ENCODE measurements at places on chromosomes 3 and 15.
A peak's percentile ranks its signal among the peaks of the same experiment; 100 is the strongest.

DNA sequence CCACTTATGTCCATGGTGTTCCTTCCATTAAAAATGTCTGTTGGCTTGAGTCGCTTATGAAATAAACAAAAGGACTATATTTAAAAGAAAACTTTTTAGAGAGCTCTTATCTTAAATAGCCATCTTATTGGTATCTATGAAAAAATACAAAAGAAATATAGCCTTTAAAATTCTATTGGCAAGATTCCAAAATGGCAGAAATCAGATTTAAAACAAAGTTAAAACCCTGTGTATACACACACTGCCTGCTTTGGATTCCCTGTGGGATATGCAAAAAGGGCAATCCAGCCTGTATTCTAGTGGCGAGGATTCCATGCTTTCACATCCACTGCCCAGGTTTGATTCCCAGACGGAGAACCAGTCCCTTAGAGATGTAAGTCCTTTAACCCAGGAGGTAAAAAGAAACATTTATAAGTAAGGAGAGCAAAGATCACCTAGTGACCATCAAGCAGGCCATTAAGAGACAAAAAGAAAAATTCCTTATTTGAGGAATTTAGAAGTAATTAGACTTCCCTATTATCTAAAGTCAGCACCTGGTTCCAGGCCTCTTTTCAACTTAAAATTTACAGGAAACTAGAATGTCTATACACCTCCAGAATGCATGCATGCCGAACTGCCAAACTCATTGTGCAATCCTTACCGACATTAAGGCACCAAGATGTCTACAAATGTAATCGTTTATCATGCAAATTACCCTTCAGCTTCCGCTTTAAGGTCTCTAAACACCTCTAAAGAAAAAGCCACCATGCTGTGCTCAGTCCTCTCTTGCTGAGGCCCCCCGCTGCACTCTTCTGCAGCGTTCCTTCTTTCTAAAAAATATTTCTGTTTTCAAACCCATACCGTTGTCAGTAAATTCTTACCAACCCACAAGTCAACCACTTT, 69.6 kb upstream of the STRIT1 start:
- no peak for DNase-seq

DNA sequence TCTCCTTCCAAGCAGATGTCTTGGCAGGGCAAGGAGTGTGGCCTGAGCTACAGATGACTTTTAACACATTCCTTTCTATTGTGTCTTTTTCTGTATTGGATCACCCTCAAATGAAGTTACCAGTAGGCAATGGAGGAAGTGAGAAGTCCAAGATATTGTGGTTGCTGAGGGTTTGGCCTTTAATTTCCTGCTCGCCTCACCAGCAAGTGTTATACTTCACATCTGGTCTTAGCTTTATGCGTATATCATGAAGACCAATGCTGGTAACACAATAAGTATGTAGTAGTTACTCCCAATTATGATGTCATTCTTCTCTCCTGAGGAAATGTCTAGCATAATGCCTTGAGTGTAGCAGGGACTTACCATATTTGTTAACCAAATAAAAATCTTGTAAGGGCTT, 179.9 kb downstream of the ZIC1 start:
- no peak for DNase-seq

DNA sequence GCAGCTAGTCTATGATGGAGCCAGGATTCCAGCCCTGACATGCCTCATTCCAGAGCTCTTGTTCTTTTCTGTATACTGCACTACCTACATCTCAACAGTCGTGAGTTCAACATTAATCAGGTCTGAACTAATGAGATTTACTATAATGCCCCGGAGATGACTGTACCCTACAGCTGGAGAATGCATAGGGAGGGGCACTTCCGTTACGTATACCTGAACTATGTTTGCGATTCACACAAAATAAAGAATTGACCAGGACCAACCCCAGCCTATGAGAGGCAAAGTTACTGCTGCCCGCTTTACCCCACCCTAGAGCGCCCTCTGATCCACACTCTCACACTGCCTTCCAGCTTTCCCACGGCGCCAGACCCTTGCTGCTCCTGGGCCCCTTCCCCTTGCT, 97.0 kb downstream of the IGF2BP2 start:
- DNase-seq: no peak

DNA sequence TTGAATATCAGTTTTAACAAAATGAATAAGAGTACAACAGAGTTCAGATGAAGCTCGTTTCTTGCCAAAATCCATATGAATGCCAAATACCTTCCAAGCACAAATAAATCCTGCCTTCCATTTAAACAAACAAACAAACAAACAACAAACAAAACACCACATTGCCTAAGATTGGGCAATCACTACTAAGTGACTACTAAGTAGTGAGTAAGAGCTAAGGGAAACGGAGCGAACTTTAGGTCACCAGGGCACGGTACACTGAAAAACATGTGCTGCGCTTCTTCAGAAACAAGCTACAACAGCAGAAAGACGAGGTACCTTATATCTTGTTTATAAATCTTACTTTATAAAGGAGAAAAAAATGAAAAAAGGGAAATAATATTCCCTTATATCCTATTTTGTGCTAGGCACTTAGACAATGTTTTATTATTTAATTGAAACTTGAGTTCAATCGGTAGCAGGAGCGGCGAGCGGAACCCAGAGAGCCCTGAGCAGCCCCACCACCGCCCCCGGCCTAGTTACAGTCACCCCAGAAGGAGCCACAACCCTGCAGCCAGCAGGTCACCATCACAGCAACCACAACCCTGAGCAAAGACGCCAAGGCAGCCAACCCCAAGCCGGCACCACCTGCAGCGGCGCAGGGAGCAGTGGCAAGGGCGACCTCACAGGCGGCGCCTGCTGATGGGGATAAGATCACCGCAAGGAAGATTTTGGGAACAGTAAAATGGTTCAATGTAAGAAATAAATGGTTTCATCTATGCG, 216.9 kb downstream of the ZBTB20 start:
- no peak for DNase-seq

DNA sequence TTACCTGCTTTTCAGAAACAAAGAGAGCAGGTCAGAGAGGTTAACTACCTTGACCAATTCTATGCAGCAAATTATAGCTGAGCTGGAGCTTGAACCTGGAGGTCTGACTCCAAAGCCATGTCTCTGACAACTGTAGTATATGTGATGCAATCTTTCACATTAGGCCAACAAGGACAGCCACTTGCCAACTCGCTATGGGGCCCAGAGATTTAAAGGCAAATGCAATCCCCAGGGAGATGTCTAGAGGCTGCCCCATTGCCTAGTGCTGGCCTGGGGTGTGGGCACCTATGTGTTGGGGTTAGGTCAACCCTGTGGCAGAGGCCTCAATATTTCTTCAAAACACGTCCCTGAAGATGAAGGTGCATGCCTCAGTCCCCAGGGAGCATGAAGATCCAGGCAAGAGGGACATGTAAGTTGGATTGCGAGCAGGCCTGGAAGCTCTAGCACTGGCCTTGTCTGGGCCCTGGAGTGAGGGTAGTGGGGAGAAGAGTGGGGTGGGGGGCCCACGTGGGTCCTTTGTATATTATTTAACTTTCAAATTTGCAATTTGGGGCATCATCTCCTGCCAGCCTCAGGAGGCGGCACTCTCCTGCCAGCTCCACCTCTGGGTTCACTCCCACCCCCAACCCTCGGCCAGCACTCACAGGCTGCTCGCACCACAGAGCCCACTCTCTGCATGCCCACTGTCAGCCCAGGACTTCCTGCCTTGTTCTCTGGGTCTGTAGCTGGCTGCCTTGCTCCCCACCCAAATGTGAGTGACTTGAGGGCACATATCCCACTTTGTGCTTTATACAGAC, 64.3 kb downstream of the SLC12A8 start:
- DNase-seq: no peak

DNA sequence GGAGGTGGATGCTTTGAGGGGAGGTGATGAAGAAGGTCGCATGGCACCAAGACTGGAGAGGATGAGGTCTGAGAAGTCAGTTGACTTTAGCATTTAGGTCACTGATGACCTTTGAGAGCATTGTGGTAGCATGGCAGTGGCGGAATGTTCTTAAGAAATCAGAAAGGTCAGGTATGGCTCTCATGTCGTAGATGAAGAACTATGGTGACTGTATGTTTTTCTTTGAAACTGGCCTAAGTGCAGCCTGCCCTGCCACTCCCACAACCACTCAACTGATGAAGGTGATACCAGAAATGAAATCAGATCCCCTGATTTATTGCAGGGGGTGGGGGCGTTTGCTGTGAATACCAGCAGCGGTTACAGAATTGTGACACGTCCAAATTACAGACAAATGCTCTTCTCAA, 102.6 kb downstream of the ITPR1 start:
- DNase-seq: no peak

DNA sequence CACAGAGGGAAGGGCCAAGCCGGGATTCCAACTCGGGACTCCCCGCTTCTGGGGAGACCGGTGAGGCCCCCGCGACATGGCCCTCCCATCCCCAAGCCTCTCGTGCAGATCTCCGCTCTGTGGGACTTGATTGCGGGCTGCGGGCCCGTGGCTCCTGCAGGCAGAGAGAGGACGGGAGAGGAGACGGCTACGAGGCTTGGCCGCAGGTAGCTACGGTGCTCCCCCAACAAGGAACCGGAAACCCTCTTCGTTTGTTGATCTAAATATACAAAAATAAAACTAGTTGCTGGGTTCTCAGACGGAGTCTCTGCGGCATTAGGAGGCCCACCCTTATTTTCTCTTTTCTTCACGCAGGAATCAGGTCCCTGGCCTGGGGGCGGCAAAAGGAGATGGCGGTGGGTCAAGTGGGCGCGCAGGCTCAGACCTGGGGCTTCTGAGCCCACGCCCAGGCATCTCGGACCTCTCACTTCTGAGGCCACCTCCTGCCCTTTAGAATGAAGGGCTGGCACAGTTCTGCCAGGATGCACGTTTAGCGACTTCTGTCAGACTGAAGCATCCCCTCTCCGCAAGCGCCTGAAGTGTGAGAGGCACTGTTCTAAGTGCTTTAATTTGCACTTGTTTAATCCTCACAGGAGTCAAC, 10.9 kb downstream of the GNB5 start:
- peak; percentile 72 for DNase-seq

DNA sequence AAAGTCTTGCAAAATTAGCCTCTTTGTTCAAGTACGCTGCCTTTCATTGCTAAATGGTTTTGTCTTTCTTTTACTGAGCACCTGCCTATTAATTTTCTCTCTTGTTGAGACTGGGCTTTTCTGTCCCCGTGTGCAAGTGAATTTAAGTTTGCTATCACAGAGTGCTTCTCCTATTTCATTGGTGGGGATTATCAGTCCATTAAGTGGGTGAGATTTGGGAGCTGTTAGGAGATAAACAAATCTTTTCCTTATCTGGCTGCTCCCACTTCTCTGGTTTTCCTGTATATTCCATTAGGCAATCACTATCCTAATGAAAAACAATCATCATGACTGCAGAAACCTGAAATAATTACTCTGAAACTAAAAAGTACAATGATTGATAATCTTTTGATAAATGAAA, 254.2 kb downstream of the NR1D2 start:
- no peak for DNase-seq

DNA sequence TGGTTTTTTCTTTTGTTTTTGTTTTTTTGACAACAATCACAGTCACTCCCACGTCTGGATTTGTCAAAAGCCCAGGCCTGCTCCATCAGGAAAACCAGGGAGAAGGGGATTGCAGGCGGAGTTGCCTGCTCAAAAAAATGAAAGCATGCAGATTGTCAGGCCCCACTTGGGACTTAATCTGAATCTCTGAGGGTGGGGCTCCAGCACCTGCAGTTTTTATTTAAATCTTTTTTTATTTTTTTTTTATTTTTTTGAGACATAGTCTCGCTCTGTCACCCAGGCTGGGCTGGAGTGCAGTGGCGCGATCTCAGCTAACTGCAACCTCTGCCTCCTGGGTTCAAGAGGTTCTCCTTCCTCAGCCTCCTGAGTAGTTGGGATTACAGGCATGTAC, 140.9 kb downstream of the FOXP1 start:
- no peak for DNase-seq

DNA sequence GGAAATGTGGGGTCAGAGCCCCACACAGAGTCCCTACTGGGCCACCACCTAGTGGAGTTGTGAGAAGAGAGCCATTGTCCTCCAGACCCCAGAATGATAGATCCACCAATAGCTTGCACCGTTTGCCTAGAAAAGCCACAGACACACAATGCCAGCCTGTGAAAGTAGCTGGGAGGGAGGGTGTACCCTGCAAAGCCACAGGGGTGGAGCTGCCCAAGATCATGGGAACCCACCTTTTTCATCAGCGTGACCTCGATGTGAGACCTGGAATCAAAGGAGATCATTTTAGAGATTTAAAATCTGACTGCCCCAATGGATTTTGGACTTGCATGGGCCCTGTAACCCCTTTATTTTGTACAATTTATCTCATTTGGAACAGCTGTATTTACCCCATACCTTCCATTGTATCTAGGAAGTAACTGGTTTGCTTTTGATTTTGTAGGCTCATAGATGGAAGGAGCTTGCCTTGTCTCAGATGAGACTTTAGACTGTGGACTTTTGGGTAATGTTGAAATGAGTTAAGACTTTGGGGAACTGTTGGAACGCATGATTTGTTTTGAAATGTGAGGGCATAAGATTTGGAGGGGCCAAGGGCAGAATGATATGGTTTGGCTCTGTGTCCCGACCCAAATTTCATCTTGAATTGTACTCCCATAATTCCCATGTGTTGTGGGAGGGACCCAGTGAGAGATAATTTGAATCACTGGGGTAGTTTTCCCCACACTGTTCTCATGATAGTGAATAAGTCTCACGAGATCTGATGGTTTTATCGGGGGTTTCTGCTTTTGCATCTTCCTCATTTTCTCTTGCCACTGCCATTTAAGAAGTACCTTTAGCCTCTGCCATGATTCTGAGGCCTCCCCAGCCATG, 49.0 kb downstream of the CD200 start:
- DNase-seq: no peak

DNA sequence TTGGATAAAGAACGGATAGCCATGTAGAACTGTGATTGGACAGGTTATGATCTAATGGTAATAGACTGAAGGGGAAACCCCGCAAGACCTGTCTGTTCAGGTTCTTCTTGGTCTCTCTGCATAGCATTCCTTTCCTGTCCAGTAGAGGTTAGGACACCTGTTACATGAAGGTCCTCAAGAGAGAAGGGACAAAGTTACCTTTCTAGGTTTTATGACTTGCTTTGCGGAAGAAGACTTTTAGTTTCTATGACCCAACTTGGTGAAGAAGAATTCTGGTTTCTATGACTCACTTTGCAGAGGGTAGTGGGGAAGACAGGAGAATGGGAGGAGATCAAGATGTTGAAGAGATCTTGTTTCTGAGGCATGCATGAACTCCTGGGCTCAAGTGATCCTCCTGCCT, 97.9 kb upstream of the C3orf80 start:
- no peak for DNase-seq

- no peak for DNase-seq
Measured at GRCh38 chr3:182704926-182705325, 88.4 kb upstream of the ATP11B start.

- no peak for DNase-seq
Measured at GRCh38 chr3:187323091-187323490, 31.6 kb upstream of the MASP1 start.
